GOT3 (cell line): ENCODE measurements at places on chromosomes 7 and 10.

- DNase-seq = peak; percentile 59
These were observed 44.9 kb downstream of the AKR1B15 start for GRCh38 chr7:134593530-134594392.

- DNase-seq = no peak
These were observed 212.4 kb upstream of the YAE1 start for GRCh38 chr7:39353615-39354376.

DNA sequence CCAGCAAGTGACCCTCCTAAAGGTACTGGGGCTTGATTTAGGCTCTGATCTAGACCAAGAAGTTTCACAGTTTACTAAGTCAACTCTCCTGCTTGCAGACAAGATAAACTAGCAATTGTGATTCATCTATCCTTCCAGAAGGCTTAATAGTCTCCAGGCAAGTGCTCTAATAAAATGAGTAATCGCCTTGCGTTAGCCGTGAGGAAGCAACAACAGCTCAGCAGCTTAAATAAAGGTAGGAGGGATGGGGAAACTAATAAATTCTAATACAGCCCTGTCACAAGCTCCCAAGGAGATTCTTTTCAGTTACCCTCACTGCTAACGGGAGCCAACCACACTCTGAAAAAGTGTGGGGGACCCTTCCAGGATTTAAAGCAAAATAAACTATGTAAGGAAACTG, 48.4 kb downstream of the FRMD4A start:
- no peak for DNase-seq

- no peak for DNase-seq
These were observed 105.5 kb downstream of the BICC1 start for GRCh38 chr10:58618158-58618676.

- DNase-seq = no peak
These were observed 85.5 kb upstream of the AKR1E2 start for GRCh38 chr10:4740471-4740870.

GRCh38 chr10:128588402-128588801, 462.2 kb upstream of the MKI67 start:
- DNase-seq = no peak

DNA sequence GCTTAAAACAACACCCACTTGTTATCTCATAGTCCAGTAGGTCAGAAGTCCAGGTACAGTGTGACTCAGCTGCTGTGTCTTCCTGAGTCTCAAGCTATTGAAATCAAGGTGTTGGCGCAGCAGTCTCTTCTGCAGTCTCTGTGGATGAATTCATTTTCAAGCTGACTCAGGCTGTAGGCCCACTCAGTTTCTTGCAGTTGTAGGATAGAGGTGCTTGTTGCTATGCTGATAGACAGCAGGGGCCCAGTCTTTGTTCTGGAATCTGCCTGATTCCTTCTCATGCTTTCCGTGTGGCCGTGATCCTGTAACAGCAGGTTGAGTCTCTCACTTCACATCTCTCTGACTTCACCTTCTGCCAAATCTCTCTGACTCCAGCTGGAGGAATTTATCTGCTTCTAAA, 400.4 kb upstream of the POM121L12 start:
- DNase-seq = no peak

GRCh38 chr7:29177963-29178600, 16.5 kb upstream of the CHN2 start:
- DNase-seq = peak; percentile 9

DNA sequence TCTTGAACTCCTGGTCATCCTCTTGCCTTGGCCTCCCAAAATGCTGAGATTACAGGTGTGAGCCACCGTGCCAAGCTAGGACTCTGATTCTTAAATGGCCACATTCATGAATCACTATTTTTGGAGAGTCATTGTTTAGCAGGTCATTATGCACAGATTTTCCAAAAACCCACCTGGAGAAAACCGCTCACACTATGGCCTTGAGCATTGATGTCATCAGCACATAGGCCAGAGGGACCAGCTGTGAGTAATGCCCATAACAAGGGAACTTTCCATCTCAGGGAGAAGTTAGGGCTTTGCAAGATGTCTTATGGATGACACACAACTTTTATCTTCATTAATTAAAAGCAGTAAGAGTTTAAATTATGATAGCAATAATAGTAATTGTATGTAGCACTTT, 86.4 kb upstream of the KIF5B start:
- no peak for DNase-seq

GRCh38 chr7:157012113-157012547, 1.7 kb upstream of the MNX1 start:
- DNase-seq = no peak

GRCh38 chr10:29736366-29737073, 101.7 kb upstream of the SVIL start:
- no peak for DNase-seq

- no peak for DNase-seq
These were observed 31.7 kb upstream of the ADGRA1 start for GRCh38 chr10:133056001-133056400.

GRCh38 chr10:51638737-51639136, 60.7 kb downstream of the CSTF2T start:
- DNase-seq = no peak

DNA sequence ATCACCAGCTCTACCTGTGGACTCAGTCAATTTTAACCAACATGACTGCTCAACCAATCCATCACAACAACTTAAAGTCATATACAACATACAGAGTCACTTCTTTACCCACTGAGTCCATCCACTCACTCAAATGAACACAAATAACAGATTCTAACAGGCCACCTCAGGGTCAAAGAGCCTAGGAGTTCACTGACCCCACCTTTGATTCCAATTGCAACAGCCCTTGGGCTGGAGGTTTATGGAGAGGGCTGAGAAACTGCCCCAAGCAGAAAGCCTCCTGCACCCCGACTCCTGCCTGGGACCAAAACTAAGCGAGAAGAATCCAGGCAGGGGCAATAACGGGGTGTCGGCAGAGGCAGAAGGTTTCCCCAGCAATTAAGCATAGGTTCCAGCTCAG, 263.8 kb downstream of the PARD3 start:
- no peak for DNase-seq

DNA sequence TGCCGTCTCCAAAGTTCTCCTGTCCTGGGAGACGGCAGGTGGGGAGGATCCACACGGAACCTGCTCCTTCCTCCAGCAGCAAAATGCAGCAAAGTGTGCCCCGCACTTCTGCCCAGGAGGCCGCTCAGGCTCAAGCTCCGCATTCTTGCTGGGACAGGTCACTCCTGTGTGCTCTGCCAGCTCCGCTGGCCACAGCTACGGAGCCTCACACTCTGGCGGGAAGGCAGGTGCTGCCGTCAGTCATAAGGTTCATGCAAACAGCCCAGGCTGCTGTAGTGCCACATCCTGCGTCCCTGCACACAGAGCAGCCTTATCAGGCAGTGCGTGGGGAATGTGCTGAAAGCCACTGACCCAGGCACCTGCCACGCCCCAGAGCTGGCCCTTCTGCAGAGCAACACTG, 22.4 kb downstream of the ADGRA1 start:
- no peak for DNase-seq

DNA sequence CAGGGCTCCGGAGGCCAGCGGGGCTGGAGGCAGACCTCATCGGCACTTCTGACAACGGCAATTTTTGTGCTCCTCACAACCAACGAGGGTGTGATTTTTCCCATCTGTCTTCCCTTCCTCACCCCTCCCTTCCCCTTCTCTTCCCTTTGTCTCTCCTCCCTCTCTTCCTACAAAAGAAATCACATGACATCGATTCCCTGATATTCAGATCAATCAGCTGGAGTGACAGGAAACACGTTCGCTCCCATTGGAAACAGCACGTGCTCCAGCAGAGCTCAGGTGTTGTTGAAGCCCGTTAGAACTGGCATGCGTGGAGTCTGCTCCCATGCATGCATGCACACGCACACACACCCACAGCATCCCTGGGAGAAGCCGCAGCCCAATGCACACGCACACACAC, 222.4 kb downstream of the PTPRN2 start:
- DNase-seq = no peak

DNA sequence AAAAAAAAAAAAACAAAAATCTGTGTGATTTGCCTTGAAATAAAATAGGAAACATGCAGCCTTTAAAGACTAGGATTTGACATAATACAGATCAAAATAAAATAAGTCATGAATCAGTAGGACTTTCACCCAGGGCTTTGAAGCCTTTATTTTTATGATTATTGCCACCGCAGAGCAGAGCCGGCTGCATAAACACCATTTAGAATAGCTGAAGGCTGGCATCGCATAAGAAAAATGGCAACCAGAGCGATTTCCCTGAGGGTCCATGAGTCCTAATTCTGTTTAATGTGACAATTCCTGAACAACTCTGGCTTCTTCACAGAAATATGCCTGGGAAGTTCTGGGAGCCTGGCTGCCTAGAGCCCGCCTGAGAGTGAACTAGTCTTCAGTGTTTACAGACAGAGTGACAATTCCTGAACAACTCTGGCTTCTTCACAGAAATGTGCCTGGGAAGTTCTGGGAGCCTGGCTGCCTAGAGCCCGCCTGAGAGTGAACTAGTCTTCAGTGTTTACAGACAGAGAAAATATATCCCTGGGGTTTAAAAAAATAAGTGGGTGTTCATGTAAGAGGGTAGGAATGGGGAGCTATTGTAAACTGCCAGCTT, 112.0 kb downstream of the EEPD1 start:
- DNase-seq = no peak

GRCh38 chr10:16742165-16742960, 74.9 kb downstream of the RSU1 start:
- no peak for DNase-seq

DNA sequence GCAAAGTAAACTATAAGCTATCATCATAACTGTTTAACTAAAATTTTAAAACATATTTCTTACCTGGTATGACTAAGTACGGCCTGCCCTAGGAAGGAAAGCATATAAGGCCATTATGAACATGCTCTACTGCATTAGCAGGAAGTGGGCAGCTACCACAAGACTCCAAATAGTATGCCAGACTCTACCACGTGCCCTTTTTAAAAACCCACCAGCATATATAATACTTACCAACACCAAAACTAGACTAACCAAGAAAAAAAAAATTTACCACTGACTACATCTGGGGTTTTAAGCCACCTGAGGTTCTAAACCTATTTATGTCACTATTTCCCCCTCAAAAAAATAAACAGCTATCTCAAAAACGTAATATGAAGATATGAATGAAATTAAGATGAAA, 30.1 kb downstream of the NUDCD3 start:
- DNase-seq = no peak

DNA sequence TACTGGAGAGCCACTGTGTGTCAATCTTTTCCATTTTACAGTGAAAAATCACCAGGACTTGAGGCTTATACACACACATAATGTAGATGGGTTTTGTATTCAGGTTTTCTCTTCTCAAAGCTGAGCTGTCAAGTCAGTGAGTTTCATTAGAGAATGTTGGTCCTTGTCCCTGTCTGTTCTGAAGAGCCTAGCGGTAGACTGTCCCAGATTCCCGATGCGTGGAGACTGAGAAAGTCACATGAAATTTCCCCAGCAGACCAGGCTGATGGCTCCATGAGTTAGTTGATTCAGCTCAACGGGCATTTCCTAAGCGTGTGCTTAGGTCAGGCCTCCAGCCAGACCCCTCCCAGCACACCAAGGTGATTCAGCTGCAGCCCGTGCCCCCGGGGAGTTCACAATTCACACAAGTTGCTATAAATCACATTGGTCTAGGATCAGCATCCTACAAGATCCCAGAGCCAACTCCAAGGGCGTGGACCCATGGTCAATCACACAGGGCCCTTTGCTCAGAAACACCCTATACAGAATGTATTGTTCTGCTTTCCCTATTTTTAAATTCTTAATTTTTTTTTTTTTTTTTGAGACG, 17.2 kb downstream of the CHST15 start:
- DNase-seq = no peak

- no peak for DNase-seq
These were observed 178.2 kb downstream of the RELN start for GRCh38 chr7:103811290-103811689.

DNA sequence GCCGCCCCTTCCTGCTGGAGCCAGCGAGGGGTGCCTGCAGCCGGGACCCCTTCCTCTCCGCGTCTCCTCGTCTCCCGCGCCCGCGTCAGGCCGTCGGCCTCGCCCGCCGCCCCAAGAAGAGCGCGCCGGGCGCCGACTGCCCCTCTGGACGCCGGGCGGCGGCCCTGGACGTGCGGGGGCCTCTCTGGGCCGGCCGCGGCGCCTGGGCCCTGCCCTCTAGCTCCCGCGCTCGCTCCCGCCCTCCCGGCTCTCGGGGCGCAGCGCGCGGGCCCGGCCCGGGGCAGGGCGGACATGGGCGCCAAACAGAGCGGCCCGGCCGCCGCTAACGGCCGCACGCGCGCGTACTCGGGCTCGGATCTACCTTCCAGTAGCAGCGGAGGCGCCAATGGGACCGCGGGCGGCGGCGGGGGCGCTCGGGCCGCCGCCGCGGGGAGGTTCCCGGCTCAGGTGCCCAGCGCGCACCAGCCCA, 704 bp downstream of the ZNRF2 start:
- DNase-seq = no peak

GRCh38 chr10:132407846-132408278, 10.9 kb downstream of the PWWP2B start:
- DNase-seq = no peak

- no peak for DNase-seq
These were observed 389.0 kb downstream of the GRID1 start for GRCh38 chr10:85977642-85978041.

- no peak for DNase-seq
These were observed 382 bp downstream of the DIP2C start for GRCh38 chr10:689121-689451.

- no peak for DNase-seq
These were observed 169.9 kb downstream of the SNX10 start for GRCh38 chr7:26461518-26461917.

- DNase-seq = no peak
These were observed 46.6 kb downstream of the LRRN3 start for GRCh38 chr7:111137296-111138192.

DNA sequence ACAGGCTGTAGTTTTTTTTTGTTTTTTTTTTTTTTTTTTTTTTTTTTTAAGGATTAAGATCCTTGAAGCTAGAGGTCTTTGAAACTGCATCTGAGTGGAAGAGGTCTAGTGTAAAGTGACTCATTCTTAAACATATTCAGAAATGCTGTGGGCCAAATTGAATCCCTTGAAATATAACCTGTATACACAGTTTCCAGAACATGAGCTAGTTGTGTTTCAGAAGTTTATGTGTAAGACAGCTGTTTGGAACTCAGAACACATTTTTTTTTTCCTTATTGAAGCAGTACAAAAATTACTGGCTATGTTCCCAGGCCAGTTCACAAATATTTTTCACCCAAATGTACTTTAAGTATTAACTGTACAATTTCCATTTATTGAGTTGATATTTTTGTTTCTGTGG, 67.9 kb downstream of the PPP1R9A start:
- DNase-seq = no peak

- no peak for DNase-seq
These were observed 152.0 kb downstream of the SVIL start for GRCh38 chr10:29482591-29483431.

DNA sequence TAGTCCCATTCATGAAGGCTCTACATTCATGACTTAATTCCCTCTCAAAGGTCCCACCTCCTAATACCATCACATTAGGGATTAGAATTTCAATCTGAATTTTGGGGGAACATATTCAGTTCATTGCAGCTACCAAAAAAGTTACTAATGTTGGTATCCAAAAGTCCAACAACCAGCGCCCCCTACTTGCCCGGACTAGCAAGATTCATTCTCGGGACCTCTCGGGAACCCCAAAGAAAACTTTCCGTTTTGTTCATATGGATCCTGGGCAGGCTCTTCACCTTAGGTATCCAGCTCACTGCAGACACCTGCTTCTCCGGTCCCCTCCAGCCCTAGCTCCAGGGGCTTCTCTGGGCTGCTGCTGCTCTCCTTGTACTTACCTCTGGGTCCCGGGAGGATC, 8.9 kb upstream of the GRK5 start:
- DNase-seq = no peak
